Stimulated activated CD4-positive, alpha-beta T cell treated with anti-CD3 and anti-CD28 coated beads, TNF-alpha, amount 100 ng/mL, for 1 hour (primary cell): ENCODE measurements at places on chromosomes 12 and 14.

GRCh38 chr12:32650508-32650907, 28.6 kb upstream of the DNM1L start:
- no peak for DNase-seq

GRCh38 chr14:78725086-78725485, 554.9 kb downstream of the NRXN3 start:
- no peak for DNase-seq

DNA sequence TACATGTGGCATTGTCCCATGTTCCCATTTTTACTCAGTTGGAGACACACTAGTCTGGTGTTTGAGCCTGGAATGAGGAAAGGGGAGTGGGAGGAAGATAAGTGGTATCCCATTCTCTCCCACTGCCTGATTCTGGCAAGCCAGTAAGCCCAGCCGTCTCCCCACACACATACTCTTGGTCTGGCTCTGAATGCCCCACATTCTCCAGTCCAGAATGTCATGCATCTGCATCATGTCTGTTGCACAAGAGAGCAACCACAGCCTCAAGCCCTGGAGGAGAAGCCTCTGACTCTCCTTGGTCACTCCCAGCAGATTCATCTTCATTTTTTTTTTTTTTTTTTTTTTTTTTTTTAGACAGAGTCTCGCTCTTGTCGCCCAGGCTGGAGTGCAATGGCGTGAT, 48.0 kb downstream of the DRAM1 start:
- no peak for DNase-seq

DNA sequence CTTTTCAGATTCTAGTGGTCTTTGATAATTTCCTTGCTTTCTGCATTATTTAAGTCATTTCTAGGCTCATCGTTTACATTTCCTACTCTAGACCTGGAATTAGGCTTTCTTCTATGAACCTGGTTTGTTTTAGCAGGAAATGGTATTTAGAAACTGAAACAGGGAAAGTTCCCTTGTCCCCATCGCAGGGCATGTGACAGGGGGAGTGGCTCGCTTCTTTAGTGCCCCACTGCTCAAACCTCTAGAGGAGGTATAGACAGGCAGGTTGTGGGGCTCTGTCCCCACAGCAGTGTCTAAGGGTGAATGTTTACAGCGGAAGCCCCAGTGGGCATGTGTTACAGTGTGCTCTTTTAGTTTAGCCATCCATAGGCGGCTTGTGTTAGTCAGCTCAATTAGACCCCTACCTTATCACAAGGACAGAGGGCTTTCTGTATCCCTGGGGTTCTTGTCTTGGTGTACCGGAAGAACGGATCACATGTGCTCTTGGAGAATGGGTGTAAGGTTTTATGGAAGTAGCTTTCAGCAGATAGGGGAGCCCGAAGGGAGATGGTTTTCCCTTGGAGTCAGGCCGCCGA, 25.0 kb downstream of the IFT81 start:
- no peak for DNase-seq

GRCh38 chr14:37114002-37114401, 58.4 kb downstream of the SLC25A21 start:
- no peak for DNase-seq

DNA sequence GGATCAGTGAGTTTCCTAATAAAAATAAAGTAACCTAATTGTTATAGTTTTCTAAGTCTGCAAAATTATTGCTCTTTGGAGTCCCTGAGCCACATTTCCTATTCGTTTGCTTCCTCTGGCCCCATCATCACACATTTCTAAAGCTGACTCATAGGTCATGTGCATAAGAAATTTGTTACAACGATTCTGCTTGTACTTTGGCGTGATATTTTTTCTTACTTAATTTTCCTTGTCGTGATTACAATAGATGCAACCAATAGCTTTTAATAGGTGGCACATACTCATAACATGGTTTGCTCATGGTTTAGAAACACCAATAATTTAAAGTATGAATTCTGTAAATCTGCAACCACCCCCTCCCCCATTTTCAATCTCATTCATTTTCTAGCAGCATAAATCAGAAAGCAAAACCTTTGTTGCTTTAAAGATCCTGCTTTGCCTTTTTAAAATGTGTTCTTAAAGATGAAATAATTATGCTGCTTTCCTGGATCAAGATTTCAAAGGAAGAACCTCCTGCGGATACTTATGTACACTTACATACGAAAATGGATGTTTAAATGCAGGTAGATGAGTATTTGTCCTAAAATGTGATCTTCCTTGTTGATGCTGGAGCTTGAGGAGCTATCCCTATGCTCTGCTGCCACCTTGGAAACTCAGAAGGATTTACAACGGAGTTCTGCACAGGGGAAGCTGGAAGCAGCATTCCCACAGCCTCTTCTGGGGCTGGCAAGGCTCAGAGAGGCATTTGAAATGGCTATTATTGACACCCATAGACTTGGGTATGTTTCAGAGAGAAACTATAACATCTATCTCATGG, 1.7 kb upstream of the FLRT2 start:
- no peak for DNase-seq

GRCh38 chr14:105482486-105483110, 4.1 kb upstream of the CRIP1 start:
- no peak for DNase-seq

DNA sequence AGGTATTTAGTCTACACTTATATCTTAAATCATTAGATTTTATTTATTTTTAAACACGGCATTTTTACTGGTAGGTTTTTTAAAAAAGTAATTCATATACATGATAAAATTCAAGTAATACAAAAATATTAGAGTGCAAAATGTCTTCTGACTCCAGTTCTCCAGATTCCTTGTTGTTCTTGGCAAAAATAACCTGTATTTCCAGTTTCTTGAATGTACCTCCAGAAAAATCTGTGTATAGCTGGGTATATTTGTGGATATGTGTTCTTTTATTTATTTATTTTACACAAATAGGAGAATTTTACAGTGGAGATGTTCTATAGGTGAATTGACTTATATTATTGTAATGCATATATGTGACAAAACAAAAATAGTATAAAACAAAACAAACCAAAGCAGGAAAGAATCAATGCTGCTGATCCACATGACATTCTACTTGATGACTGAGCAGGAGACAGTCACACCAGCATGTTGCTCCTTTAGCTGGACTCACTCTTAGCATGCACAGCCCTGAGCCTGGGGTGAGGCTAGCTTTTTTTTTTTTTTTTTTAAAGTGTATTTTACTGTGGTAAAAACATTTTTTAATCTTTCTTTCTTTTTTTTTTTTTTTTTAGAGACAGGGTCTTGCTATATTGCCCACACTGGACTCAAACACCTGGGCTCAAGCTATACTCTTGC, 42.2 kb upstream of the SLC38A2 start:
- no peak for DNase-seq

- no peak for DNase-seq
Measured at GRCh38 chr14:93719256-93719655, 69.0 kb downstream of the PRIMA1 start.

- DNase-seq, result no peak
Measured at GRCh38 chr12:93335603-93336162, 42.0 kb upstream of the NUDT4 start.

- no peak for DNase-seq
Measured at GRCh38 chr14:105022276-105022670, 1.4 kb upstream of the CDCA4 start.

DNA sequence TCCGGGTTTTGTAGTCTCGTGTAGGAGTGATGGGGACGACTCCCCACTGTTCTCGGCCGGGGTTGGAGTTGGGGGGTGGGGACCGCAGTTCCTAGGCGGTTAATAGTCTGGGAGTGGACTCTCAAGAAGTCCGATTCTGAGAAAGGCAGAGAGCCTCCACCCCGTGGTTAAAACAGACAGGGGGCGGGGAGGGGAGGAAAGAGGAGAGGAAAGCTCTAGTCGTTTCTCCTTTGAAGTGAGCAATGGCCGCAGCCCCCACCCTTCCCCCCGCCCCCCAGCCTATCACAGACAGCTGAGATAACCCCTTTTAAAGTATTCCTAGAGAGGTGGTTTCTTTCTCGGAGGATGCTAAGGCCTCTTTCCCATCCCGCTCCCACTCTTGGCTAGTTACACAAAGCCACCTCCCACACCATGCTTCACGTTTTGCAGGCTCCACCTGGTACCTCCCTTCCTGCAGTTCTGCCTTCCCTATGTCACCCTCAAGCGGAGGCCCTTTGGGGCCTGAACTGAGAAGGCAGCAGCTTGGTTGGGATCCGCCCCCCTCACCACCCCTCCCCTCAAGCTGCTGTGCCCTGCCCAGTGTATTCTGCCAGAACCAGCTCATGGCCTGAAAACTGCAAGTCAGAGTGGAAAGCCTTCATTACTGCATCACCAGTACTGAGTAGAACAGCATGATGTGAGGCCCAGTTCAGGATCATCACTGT, 853 bp downstream of the USP5 start:
- DNase-seq, result peak; percentile 49

DNA sequence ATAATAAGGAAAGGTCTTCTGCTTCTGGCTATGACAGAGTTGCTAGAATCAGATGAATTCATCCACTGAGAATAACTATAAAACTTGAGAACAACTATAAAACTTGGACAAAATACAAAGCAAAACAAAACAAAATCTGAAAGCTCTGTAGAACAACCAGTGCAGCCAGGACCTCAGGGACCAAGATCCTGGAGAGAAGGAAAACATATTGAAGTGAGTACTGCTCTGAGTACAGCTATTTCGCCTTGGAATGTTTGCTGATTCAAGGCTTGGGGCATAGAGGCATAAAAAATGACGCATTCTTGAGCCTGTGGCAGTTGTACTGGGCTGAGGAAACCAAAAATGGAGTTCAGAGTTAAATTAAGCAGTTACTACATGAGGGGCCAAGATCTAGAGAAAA, 21.7 kb downstream of the FOXA1 start:
- DNase-seq, result no peak

DNA sequence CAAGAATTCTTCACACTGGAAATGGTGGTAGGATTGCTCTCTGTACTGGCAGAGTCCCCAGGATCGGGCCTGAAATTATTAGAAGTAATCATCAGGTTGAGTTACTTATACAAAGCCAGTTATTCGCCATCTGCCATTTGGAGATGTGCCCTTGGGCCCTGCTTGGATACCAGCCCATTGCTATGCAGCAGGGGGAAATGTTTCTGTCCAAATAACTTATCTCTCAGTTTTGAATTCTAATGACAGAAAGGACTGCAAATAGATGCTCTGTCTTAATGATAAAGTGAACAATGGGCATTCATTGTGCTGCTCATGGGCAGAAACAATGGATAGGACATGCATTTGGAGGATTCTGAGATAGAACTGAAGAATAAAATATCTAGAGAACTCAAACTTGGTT, 139.1 kb upstream of the PELI2 start:
- DNase-seq, result no peak

GRCh38 chr12:6273205-6273540, 37.3 kb upstream of the PLEKHG6 start:
- DNase-seq, result no peak

GRCh38 chr14:61420326-61420725, 98.9 kb downstream of the PRKCH start:
- DNase-seq, result no peak

DNA sequence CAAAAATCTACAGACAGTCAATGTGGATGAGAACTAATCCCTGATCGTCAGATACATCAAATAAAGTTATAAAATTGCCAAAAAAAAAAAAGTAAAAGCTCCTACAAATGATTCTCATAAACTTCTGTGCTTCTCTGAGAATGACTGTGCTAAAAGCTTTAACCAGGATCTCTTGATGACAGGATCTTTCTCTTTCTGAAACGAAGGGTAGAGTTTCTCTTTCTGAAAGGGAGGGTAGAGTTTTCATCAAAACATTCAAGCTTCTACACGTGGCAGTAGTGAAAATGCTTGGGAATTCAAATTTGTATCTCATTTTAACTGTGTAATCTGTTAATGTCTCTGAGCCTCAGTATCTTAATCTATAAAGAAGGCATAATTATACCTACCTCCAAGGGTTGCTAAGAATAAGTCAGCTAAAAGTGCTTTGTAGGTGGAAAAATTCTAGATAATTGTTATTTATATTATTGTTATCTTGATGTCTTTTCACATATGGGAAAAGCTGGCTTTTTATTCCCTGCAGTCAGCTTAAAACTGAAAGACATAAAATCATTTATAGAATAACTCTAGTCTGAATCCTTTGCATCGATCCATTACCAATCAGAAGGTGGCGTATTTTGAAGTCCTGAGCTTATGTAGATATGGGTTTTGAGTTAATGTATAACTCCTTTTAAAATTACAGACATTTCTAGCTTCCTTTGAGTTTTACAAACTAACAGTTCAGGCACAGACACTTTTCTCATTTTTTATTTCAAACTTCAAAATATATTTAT, 157.4 kb downstream of the DACT1 start:
- DNase-seq, result no peak

GRCh38 chr12:32253154-32253790, 146.1 kb upstream of the FGD4 start:
- no peak for DNase-seq

DNA sequence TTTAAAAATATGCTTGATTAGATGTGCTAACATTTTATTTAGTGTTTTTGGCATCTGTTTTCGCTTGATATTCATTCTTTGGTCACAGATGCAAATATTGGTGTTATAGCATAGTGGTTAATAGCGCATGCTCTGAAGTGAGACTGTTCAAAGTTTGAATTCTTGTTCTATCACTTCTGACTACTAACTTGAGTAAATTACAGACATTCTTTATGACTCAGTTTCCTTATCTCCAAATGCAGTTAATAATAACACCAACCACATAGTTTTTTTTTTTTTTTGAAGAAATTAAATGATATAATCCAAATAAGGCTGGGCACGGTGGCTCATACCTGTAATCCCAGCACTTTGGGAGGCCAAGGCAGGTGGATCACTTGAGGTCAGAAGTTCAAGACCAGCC, 81.0 kb downstream of the TMX1 start:
- no peak for DNase-seq

GRCh38 chr12:109524466-109525278, 47.2 kb downstream of the UBE3B start:
- no peak for DNase-seq

DNA sequence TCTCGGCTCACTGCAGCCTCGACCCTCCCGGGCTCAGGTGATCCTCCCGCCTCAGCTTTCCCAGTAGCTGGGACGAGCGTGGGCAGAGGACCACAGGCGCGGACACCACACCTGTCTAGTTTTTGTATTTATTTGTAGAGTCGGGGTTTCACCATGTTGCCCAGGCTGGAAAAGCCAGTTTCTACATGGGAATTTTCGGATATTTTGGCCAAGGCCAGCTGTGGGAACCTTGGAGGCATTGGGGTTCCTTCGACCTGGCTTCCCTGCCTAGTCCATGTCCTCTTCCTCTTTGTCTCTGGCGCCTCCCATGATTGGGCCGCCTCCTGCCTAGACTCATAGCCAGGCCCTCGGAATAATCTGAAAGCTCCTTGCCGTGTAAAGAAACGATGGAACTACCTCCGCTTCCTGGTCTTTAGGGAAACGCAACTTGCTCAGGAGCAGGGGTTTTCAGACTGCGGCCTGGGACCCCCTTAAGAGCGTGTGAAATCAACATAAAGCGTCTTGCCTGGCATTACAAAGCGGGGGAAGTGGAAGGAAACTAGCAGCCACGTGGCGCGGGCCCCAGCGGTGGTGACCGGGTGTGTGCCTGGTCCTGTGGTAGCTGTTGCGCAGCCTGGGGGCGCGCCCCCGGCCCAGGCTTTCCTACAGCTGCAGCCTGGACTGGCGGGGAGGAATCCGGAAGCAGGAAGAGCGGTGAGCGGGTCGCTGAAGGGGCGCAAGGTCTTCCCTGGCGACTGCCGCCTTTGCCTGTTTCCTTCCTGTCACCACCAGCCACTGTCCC, 1.4 kb upstream of the HSP90AA1 start:
- DNase-seq, result peak; percentile 50

- no peak for DNase-seq
Measured at GRCh38 chr12:76340680-76341435, 7.4 kb downstream of the BBS10 start.
